Activated gamma-delta T cell treated with Interleukin-2 at 50 U/mL for 16 hours (primary cell): ENCODE measurements at places on chromosomes 5 and 9.

GRCh38 chr9:82706786-82707185 lies 356.2 kb downstream of the RASEF start:
- no peak for DNase-seq

DNA sequence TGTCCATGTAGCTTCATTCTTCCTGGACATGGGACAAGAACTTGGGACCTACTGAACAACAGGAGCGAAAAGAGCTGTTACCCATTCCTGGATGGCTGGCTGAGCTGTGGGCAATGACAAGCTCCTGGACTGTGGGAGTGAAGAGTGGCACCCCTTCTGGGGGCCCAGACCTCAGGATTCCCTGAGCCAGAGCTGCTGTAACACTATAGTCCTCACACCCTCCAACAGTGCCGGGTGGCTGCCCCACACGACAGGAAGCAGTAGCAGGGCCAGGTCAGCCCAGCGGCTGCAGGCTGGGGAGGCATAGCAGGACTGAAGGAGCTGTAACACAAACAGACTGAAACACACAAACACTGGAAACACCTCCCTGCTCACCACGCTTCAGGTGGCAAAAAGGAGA lies 169.7 kb upstream of the IRX2 start:
- no peak for DNase-seq

- DNase-seq, result peak; percentile 81
Observed at GRCh38 chr5:134101686-134102439, 12.6 kb upstream of the TCF7 start.

GRCh38 chr5:73947906-73948640 lies 322.1 kb downstream of the ARHGEF28 start:
- no peak for DNase-seq

- no peak for DNase-seq
Observed at GRCh38 chr5:157484768-157485167, 24.8 kb downstream of the NIPAL4 start.

- DNase-seq, result no peak
Observed at GRCh38 chr9:112041199-112041535, 133.9 kb downstream of the SUSD1 start.

DNA sequence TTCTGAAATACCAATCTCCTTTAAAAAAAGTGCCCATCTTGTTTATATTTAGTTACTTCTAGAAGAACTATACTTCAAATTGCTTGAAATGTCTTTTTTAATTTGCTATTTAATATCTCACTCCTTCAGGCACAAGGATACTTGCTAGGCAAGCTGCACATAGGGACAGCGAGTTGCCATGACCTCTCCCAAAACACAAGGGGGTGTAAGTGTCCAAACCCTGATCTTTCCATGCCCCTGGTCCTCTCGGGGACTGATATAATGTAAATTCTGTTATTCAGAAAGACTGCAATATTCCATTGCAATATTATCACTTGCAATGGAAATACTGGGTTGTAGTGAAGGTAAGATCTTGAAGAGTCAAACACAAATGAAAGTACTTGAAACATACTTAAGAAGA lies 480.4 kb downstream of the CETN3 start:
- DNase-seq, result no peak

DNA sequence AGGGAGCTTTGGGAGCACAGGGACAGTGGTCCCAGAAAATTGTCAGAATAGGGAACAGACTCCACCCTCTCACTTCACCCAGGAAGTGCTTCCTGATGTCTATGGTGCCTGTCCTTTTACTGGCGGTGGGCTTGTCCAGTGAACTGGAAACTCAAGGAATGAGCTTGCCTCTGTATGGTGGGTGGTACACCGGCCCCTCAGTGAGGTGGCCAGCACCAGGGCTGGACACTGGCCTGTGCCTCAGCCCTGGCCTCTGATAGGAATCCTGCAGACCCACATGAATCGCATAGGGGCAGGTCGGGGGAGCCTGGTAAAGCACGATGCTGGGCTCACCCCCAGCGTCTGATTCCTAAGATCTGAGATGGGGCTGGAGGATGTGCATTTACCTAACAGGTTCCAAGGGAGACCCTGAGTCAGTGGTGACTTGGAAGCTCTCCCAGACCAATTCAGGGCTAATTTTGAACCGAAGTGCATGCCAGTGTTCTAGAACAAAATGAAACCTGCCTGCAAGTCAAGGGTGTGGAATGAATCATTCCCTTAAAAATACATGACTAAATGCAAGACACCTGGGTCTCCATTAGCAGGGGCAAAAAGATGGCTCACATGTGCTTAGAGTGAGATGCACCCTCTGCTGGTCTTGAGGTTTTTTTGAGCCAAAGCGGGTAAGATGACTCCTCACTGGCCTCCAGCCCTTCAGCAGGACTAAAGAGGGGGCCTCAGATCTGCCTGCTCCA lies 178.3 kb downstream of the HSPA4 start:
- no peak for DNase-seq

DNA sequence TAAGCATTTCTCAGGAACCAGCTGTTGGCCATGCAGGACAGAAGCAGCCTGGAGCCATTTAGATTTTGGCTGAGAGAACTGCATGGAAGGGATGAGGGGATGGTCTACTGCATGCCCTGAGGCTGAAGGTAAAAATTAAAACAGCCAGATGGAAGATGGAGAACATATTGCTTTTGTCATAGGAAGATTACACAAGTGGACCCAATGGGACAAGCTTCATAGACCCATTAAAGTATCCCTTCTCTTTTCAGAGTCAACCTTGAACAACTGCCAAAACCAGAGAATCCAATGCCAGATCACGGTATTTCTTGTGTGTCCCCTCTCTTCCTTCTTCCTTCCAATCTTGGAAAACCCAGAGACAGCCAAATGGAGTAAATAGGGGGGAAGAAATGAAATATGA lies 253.4 kb downstream of the NR2F1-AS1 start:
- DNase-seq, result no peak
